Activated CD4-positive, alpha-beta T cell treated with anti-CD3 and anti-CD28 coated beads, Interleukin-2, amount 10 ng/mL, durations not matched to agents 24 days and 14 days (primary cell): ENCODE measurements at places on chromosomes 2 and 18.

DNA sequence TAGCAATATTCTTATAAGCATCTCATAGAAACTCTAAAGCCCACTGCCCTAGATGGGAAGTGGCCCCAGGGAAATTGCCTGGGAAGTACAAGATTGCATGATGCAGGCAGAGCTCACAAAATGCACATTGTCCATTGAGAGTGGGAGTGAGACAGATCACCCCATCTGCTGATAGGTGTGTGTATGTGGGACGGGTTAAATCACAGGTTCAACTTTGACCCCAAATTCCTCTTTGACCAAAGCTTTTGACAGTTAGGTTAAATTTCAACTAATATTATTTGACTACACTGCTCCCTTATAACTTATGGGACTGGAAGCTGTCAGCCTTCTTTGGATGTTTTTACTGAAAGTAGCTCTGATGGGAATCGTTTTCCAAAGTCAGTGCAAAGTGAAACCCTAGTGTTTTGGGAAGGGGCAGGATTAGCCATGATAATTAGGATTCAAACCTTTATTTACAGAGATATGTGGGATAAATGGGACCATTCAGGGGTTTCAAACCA is 11.4 kb upstream of the FABP1 start:
- no peak for DNase-seq

DNA sequence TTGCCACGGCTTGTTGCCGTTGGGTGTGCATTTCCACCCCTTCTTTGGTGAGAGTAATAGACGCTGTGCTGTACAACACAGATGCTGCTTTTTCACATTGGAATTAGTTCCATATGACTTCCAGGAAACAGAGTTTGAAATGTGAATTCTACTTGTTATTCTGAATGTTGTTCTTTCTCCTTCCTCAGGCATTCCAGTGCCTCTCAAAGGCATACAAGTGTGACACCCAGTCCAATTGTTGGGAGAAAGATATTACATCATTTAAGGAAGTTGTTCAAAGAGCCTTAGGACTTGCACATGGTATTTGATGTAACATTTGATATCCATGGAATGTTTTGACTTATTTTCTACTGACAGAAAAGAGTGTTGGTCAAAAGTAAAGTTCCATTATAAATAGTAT is 134.4 kb upstream of the LTBP1 start:
- DNase-seq: no peak

- no peak for DNase-seq
Measured at GRCh38 chr18:7974200-7974874, 407.2 kb downstream of the PTPRM start.

DNA sequence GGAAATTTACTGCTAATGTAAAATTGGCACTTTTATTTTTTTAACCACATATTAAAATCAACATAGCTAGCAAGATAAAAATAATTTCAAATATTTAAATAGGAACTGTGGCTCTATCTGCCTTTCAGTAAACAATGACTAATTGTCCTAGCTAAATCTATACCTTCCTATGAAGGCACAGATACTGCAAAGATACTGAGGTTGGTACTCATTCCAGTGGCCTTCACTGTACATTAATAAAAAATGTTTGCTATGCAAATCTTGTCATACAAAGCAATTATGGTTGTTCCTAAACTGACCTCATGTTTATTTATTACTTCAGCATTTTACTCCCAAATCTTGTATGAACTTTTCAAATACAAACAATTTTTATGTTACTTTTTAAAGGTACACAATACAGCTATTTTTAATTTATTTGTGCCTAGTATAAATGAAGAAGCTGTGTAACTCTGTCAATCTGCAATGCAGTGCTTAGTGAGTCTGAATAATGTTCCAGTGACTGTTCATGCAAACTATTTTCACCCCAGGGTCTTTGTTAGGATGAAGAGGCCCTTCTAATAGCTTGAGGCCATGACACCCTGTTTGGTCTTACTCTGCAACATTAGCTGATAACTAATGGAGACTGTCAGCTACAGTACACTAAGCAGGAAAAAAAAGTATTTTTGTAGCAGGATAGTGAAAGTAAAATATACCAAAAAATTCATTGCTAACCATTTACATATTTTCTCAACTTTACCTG is 9.3 kb upstream of the ERBB4 start:
- no peak for DNase-seq

DNA sequence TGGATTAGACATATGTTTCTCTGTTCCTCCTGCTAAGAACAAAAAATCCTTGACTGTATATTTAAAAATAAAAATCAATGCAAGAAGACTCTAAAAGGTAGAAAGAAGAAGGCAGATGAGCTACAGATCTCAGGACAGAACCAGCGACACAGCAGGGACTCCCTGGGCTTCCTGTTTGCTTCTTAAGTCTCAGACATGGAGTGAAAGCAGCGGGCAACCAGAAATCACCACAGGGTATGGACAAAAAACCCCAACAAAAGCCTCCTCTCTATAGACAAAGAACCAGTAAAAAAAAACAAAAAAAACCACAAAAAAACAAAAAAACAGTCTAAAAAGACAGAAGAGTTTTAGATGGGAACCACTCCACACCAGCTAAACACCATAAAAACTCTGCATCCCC is 971.0 kb upstream of the GYPC start:
- no peak for DNase-seq

DNA sequence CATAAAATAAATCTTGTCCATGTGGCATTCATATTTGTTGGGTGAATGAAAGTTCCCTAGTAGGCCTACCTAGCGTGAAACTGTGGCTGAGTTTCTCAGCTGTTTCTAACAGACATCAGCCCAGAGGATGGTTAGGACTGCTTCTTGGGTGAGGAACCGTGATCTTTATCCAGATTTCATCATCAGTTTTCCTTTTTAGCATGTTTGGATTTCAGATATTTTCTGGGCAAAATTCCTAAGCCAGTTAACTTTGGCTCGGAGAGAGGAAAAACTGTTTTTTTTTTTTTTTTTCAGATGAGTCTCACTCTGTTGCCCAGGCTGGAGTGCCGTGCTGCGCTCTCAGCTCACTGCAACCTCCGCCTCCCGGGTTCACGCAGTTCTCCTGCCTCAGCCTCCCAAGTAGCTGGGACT is 53.5 kb downstream of the DGKD start:
- no peak for DNase-seq

- DNase-seq: no peak
Measured at GRCh38 chr2:18119883-18120282, 241.4 kb downstream of the KCNS3 start.

DNA sequence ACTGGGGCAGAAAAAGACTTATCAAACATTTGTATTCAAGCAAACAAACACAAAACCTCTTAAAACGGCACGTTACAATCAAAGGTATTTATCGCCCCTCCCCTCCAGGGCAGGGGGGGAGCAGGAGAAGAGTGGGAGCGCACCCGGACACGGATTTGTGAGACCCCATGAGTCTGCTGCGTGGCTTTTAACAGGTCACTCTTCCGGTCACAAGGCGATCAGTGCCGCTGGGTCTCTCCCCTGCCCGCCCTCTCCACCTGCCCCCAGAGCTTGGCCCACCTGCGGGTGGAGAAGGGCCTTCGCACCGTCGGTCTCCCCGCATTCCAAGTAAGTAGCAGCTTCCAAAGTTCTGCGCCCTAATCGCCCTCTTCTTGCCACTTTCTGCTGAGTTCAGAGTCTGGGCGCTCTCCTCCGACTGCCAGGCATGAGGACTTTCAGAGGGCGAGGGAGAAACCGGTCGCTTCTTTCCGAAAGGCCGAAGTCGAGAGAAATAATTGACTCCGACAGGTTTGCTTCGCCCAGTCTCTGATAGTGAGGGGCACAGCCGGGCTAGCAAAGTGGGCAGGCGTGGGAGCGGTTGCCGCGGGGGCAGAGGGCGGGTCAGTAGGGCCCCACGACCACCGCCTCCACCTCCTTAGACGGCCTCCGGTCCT is 800 bp downstream of the RPRM start:
- no peak for DNase-seq

DNA sequence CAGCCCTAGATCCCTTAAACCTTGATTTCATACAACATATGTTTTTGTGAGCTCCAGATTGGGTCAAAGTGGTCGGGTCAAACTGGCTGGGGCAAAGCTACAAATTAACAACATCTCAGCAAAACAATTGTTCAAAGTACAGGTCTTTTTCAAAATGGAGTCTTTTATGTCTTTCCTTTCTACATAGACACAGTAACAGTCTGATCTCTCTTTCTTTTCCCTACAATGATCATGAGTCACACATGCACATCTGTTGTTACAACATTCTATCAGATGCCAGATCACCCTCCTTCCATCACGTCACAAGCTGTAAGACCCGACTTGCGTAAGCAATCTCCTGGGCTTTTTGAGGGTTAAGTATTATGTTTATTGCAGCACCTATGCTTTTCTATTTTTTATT is 55.1 kb downstream of the RHOB start:
- DNase-seq: no peak

GRCh38 chr2:177520324-177520723 is 127.8 kb downstream of the AGPS start:
- DNase-seq: no peak

GRCh38 chr2:191612496-191612895 is 65.4 kb upstream of the NABP1 start:
- DNase-seq: no peak
